ENCODE measurements at places on chromosomes 2 and 18.

GRCh38 chr2:122009561-122009960 lies 254.1 kb downstream of the TSN start:
- no peak for DNase-seq

DNA sequence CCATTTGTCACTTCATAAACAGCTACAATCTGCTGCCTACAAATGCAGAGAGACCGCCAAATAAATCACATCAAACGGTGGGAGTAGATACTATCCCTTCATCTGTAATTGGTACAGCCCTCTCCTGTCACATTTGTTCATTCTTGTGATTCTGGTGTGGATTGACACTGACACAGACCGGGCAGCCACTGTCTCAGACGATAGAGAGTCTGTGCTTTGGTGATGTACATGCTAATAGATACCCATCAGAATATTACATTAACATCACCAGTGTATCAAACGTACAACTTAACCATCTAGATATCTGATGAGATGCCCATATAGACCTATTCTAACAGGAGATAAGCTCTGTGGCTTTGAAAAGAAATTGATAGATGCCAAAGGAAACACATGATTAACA lies 419.7 kb upstream of the ZEB2 start:
- no peak for DNase-seq

DNA sequence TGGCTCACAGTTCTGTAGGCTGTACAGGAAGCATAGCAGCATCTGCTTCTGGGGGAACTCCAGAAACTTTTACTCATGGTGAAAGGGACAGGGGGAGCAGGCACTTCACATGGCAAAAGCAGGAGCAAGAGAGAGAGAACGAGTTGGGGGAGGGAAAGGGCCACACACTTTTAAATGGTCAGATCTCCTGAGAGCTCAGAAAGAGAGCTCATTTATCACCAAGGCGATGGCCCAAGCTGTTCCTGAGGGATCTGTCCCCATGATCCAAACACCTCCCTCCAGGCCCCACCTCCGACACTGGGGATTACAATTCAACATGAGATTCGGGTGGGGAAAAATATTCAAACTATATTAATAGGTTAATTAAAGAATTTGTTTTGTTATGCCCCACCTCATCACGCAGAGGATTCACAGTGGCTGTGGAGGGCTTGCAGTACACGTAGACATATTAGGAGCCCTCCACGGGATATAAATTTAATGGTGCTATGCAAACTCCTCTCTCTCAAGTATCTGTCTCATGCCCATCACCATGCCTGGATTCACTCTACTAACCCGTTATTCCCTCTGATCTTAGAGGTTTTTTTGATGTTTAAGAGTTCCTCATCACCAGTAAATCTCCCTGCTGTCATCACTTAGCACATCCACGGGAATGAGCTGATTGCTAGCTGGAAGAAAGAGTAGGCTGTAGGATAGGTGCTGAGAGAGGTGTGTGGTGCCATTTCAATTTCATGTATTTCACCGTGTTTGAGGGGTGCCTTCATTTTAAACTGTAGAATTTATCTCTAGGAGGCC lies 84.5 kb upstream of the ARHGAP28 start:
- no peak for DNase-seq

DNA sequence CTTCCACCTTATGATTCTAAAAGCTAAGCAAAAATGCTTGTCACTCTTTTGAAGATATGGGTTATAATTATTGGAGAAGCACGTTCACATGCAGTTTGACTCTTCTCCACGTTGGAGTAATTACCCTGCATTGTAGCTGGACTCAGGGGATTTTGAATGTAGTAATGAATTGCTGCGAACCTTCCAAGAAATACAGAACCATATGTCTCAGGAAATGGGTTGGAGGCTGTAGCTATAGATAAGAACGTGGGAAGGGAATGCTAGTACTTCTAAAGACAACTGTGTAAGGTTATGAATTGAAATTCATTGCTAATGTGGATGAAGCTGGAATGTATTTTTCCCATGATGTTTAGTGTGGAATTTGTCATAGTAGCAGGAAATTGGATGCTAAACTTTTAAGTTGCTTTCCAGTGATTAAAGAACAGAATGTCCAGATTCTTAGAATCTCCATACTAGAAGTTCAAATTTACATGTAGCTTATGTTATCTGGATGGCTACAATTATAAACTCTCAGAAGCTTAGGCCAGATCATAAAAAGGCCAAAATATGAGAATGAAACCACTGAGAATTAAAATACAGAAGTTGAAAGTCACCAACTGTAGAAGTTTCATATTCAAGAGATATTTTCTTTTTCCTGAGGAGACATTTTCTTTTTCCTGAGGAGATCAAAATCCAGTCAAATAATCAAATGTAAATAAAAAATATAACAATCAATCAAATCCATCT lies 27.3 kb upstream of the SPOPL start:
- DNase-seq, result no peak

DNA sequence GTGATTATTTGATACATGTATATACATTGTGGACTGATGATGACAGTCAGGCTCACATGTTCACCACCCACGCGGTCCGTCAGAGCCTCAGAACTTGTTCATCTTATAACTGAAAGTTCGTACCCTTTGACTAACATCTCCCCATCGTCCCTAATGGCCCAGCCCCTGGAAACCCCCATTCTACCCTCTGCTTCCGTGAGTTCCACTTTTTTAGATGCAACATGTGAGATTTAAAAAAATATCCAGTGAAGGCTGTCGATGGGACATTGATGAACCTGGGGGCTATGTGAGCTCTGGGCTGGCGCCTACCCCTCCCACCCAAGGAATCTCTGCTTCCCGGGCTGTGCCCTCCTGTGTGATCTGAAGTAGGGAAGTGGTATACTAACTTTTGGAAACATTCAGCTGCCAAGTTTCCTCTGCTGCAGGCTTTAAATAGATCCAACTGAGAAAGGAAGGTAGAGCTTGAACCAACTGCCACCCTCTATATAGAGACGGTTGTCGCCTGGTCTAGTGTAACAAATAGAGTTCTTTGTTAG lies 163.8 kb downstream of the FAM210A start:
- peak; percentile 89 for DNase-seq

DNA sequence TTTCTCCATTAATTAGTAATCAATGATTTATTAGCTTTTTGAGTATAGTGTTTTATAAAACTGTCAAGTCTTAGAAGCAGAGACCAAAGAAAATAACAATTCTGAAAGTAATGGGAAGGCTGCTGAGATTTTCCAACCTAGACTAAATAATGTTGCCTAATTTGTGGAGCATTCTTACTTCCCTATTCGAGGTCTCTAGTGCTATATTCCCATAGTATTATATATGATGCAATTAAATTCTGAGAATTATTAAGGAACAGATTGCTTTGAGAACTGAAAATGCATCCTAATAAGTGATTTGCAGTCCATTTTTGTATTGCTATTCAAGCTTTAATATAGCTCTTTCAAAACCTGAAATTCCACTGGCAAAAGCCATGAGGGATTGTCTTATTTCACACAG lies 27.7 kb upstream of the DOCK10 start:
- no peak for DNase-seq

DNA sequence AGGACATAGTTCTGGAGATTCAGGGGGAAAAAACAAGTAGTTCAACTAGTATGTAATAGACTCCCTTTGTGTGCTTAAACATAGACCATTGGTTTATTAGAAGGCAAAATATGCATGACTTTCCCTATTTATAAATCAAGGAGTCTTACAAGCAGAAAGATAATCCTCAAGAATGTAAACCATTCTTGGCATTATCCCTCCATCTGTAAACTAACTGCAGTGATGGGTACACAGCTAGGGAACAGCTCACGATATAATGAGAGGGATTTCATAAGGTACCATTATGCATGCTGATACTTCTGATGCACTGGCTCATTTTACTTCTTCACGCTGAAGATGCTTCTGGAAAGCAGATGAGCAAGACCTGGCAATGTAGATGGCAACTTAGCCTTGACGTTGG lies 878 bp downstream of the FBXO15 start:
- DNase-seq, result no peak

Data from stimulated activated naive CD8-positive, alpha-beta T cell treated with anti-CD3 and anti-CD28 coated beads, Interleukin-15, Interleukin-2, amounts not matched to agents 100 U/mL and 50 U/mL, for 24 hours (primary cell).